ENCODE measurements at places on chromosomes 3 and 15.

GRCh38 chr3:134992586-134992985 lies 197.5 kb downstream of the EPHB1 start:
- no peak for DNase-seq

DNA sequence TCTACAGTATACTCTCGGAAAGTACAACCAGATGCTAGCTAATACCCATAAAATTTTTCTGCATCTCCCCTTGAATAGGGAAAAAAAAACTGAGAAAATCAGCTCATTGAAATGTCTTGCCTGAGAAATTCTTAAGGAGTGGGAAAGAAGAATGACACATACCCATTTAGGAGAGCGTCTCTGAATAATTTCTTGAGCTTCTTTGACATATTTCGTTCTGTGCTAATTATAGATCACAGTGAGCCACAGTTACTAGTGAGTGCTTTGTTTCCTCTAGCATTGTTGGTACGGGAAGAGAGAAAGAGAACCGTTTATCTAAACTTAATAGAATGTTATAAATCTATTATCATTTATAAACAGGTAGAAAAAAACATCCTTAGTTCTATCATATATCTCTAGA lies 588.4 kb downstream of the UNC13C start:
- DNase-seq = no peak

- no peak for DNase-seq
Measured at GRCh38 chr3:23761440-23761896, 44.3 kb upstream of the UBE2E1 start.

DNA sequence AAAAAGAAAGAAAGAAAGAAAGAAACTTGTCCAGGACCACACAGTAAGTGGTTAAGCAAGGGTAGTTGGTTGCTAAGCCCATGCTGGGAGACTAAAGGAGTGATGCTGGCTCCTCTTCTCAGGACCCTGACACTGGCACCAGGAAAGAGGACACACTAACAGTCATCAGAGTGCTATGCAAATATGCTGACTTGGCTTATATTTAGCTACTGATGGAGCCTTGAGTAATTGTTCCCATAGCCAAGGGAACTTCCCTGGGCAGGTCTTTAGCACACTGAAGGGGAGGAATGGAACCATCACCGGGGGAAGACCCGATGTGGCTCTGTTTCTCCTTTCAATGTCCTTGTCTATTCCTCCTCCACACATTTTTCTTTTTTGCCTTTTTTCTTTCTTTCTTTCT lies 6.2 kb downstream of the TMEM40 start:
- no peak for DNase-seq

- no peak for DNase-seq
Measured at GRCh38 chr3:52829482-52829881, 990 bp downstream of the ITIH4 start.

GRCh38 chr3:111103807-111104206 lies 32.2 kb downstream of the NECTIN3 start:
- no peak for DNase-seq

DNA sequence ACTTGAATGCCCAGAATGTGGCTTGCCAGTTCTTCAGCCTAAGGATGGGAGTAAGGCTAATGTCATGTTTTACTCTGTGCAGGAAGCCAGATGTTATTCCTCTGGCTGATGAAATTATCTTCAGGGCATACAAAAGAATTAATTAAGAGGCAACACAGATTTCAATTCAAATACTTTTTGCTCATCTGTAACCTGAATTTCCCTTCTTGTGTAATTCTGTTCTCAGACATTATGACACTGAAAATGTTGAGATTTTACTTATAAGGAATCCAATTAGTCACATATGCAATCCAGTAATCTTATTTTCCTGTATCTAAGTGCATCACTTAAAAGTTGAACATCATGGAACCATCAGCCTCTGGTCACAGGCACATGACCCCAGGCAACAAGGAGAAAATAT lies 136.5 kb downstream of the CPNE4 start:
- DNase-seq = no peak

- no peak for DNase-seq
Measured at GRCh38 chr3:170383567-170383966, 26.1 kb downstream of the SKIL start.

GRCh38 chr3:172800156-172800555 lies 49.6 kb downstream of the ECT2 start:
- DNase-seq = no peak

- DNase-seq = no peak
Measured at GRCh38 chr3:189745622-189746021, 114.4 kb downstream of the TP63 start.
